ENCODE measurements at places on chromosomes 12 and 14. TPM values are rescaled to one million over a fixed set of nuclear protein-coding genes. Genes with fewer than 3 reads are reported as not detected.

Gene SERPINA5
- not detected for polyA plus RNA-seq

GRCh38 chr14:81211844-81212243 is 8.9 kb downstream of the GTF2A1 start:
- no peak overlapping the region for H3K27ac ChIP-seq
- no peak overlapping the region for H3K4me3 ChIP-seq
- no peaks in the 10 kb centered on the region for H3K27me3 ChIP-seq
- DNase-seq = peak; percentile 49

DNA sequence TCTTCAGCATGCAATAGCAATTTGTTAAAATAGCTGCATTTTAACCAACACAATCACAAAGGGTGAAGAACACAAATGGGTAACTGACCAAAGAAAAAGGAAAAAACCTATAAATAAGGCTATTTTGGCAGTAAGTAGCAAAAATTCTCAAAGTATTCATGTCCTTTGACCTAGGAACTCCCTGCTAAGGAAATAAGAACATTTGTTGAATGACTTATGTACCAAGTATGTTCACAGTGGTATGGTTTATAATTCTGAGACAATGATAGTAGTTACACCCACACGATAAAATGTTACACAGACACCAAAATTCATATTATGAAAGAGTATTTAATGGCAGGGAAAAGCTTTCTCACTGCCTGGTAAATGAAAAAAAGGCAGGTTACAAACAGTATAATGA is 16.9 kb downstream of the CCDC88C start:
- DNase-seq = no peak
- no peak overlapping the region for H3K27ac ChIP-seq
- peaks cover 11% of the 10 kb centered on the region for H3K36me3 ChIP-seq
- H3K4me3 ChIP-seq = no peak overlapping the region

- H3K4me3 ChIP-seq = no peak overlapping the region
- H3K27me3 ChIP-seq = no peaks in the 10 kb centered on the region
- DNase-seq = no peak
Measured at GRCh38 chr14:73025544-73025943, 1.4 kb downstream of the ZFYVE1 start.

DNA sequence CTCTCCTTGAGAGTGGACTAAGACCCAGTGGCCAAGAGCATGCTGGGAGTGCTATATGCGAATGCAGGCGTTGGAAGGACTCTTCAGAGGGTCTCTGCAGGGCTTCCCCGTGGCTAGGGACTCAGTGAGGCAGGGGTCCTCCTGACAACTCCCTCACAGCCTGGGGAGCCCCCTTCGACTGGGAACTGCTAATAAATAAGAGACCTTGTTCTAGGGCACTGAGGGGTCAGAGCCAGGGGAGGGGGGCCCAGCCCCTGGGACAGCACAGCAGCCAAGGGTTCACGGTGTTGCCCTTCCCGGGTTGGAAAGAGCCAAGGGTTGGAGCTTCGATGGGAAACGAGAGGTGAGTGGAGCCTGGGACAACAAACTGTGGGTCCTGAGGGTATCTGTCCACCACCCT is 6.0 kb upstream of the CPNE6 start:
- no peak overlapping the region for H3K4me3 ChIP-seq
- no peak for DNase-seq
- no peaks in the 10 kb centered on the region for H3K36me3 ChIP-seq
- H3K27ac ChIP-seq = no peak overlapping the region
- no peaks in the 10 kb centered on the region for H3K27me3 ChIP-seq

DNA sequence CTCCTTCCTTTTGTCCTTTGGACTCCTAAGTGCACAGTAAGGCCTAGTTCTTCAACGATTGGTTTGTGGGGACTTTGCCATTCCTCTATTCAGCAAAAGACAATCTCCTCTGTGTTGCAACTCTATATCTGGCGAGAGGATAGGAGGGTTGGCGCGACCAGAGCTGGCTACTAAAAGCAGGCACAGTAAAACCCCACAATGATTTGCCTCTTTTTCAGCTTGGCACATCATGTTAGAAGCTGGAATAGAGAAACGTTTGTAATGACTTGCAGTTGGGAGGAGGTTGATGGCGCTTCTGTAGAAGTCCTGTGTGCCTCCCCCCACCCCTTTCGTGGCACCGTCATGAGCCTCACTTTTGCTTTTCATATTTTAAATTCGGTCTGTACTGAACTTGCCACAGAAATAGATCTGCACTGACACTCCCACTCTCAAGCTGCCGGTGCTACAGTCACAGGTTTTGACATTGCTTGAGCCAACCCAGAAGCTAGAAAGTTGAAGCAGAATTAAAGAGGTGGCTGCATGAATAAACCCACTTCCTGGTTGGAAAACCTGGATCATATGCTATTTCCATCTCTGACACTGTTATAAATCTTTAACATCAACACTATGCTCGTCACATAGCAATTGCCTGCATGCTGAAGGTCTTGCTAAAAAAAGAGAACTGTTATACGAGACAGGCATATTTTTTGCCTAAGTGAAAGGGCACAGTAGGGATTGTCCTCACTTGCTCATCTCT is 315.3 kb upstream of the PRICKLE1 start:
- no peaks in the 10 kb centered on the region for H3K4me1 ChIP-seq
- DNase-seq = no peak
- H3K27ac ChIP-seq = no peak overlapping the region
- H3K36me3 ChIP-seq = no peaks in the 10 kb centered on the region

Gene MYO1H
- polyA plus RNA-seq = not detected

Gene SP7
- not detected for polyA plus RNA-seq

DNA sequence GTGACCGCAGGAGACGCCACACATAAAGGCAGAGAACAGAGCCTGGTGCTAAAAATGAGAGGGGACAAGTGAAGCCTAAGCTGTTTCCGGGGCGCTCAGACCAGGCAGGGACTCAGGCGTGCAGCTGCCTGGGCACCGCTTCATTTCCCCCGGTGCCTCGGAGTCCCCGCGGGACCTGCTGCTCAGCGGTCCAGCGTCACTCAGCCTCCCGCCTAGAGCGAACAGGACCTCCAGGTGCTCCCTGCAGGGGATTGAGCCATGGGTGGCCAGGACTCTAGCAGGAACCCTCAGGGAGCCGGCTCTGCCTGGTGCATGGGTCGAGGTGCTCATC is 31.0 kb downstream of the CCDC85C start:
- DNase-seq = no peak
- H3K27ac ChIP-seq = no peak overlapping the region
- H3K4me3 ChIP-seq = no peak overlapping the region
- no peaks in the 10 kb centered on the region for H3K27me3 ChIP-seq
- H3K36me3 ChIP-seq = no peaks in the 10 kb centered on the region

DNA sequence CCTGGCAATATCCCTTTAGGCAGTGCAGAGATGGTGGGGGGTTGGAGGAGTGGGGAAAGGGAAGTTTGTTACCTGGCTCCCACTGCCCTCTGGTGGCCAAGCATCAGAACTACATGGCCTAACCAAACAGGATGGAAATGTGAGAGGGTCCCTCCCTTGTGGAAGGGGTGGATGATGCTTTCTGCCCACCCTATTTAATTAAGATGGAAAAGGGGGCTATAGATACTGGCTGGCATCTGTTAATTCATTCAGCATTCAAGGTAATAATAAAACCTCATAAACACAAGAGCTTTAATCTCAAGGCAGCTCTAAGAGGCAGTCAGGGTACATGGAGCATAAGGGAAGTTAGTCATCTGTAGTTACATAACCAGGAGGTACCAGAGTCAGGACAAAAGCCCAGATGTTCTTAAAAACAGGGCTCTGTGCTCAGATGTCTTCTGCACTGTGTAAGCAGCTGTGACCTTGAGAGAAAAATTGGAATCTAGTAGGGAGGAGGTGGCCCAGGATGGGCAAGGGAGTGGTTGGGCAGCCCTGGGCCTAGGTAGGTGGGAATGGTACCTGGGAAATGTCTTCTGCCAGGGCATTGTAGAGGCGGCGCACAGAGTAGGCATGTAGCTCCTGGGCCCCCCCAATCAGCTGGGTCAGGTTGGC is 4.6 kb downstream of the AP1G2 start:
- DNase-seq = no peak
- H3K27ac ChIP-seq = peak overlapping the region; percentile 34
- no peaks in the 10 kb centered on the region for H3K27me3 ChIP-seq
- no peak overlapping the region for H3K4me3 ChIP-seq
- peaks cover 26% of the 10 kb centered on the region for H3K4me1 ChIP-seq

- H3K27ac ChIP-seq = no peak overlapping the region
- no peak overlapping the region for H3K4me3 ChIP-seq
- DNase-seq = no peak
- H3K36me3 ChIP-seq = peaks cover 79% of the 10 kb centered on the region
Measured at GRCh38 chr12:50984586-50985298, 32.4 kb downstream of the HIGD1C start.

- H3K4me1 ChIP-seq = peaks cover 16% of the 10 kb centered on the region
- DNase-seq = peak; percentile 17
- H3K27me3 ChIP-seq = no peaks in the 10 kb centered on the region
- H3K4me3 ChIP-seq = no peak overlapping the region
Measured at GRCh38 chr14:88179716-88180115, 143.4 kb downstream of the KCNK10 start.

GRCh38 chr14:35299708-35300107 is 7.5 kb downstream of the PSMA6 start:
- H3K27me3 ChIP-seq = no peaks in the 10 kb centered on the region
- no peak for DNase-seq
- peaks cover 74% of the 10 kb centered on the region for H3K4me1 ChIP-seq
- H3K4me3 ChIP-seq = no peak overlapping the region

GRCh38 chr14:86430853-86431252 is 900.9 kb downstream of the FLRT2 start:
- H3K4me3 ChIP-seq = no peak overlapping the region
- H3K36me3 ChIP-seq = no peaks in the 10 kb centered on the region
- H3K27ac ChIP-seq = no peak overlapping the region
- no peaks in the 10 kb centered on the region for H3K4me1 ChIP-seq

DNA sequence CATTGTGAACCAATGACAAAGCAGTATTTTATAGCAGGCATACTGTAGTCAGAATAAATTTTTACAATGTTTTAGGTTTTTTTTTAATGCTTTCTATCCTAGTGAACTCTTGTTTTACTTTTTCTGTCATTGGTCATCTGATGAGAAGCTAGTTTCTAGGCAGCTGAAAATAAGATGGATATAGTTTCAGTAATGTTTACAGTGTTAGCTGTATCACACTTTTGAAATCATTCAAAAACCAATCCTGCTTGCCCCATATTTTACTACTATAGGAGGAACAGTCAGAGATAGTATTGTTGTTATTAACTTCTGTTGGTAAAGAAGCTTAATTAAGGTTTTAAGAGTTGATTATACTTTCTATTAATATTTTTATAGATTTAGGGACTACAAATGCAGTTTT is 24.5 kb downstream of the USP15 start:
- DNase-seq = no peak
- H3K27ac ChIP-seq = no peak overlapping the region
- peaks cover 4% of the 10 kb centered on the region for H3K36me3 ChIP-seq
- no peak overlapping the region for H3K4me3 ChIP-seq
- peaks cover 10% of the 10 kb centered on the region for H3K4me1 ChIP-seq

Gene TCL1B
- polyA plus RNA-seq = not detected

Gene SERPINA12
- not detected for polyA plus RNA-seq

DNA sequence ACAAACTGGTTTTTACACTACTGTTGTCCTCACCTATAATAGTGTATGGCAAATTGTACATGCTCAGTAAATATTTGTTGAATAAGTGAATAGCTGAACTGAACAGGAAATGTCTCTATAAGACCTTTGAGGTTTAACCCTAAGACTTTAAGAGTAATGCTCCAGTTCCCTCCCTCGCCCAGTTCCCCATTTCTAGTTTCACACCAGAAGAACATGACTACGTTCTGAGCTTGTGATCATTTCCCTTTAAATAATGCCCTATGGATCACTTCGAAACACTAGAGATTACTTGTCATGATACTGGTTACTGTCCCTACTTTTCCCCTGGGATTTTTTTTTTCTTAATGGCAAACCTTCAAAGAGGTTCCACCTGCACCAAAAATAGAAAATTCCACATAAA is 69.3 kb downstream of the PRKD1 start:
- H3K27ac ChIP-seq = no peak overlapping the region
- no peak overlapping the region for H3K4me3 ChIP-seq
- H3K4me1 ChIP-seq = no peaks in the 10 kb centered on the region
- no peaks in the 10 kb centered on the region for H3K36me3 ChIP-seq

Gene B3GNT4
- polyA plus RNA-seq = not detected

- no peak overlapping the region for H3K27ac ChIP-seq
- no peaks in the 10 kb centered on the region for H3K36me3 ChIP-seq
- H3K4me3 ChIP-seq = no peak overlapping the region
- DNase-seq = no peak
Measured at GRCh38 chr14:99378782-99379214, 101.9 kb downstream of the SETD3 start.

GRCh38 chr14:35215110-35215813 is 76.9 kb upstream of the PSMA6 start:
- H3K4me3 ChIP-seq = no peak overlapping the region
- H3K27ac ChIP-seq = no peak overlapping the region
- no peaks in the 10 kb centered on the region for H3K27me3 ChIP-seq
- DNase-seq = peak; percentile 23
- H3K36me3 ChIP-seq = peaks cover 20% of the 10 kb centered on the region
- no peaks in the 10 kb centered on the region for H3K4me1 ChIP-seq

Gene EP400
- 12.1 TPM for polyA plus RNA-seq

GRCh38 chr12:19893514-19893913 is 454.2 kb downstream of the AEBP2 start:
- H3K27ac ChIP-seq = no peak overlapping the region
- H3K36me3 ChIP-seq = no peaks in the 10 kb centered on the region
- no peak overlapping the region for H3K4me3 ChIP-seq
- no peak for DNase-seq
- H3K27me3 ChIP-seq = no peaks in the 10 kb centered on the region

DNA sequence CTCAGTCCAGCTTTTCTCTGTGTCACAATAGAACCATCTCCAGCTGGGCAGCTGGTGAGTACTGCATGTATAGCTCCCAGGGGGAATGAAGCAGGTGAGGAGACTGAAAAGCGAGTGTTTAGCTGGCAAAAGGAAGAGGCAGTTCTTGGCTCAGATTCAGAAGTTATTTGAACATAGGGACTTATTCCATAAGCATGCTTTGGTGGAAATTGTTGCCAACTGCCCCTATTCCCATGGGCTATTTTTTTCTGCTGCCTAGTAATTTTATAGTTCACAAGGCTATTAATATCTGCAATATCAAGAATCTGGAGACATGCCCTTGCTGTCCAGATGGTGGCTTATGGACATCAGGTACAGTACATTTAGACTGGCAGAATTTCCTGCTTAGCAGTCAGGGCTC is 1112.7 kb downstream of the LRFN5 start:
- H3K27ac ChIP-seq = no peak overlapping the region
- no peak overlapping the region for H3K4me3 ChIP-seq
- DNase-seq = no peak
- no peaks in the 10 kb centered on the region for H3K36me3 ChIP-seq
- H3K27me3 ChIP-seq = no peaks in the 10 kb centered on the region

Data from CD14-positive monocyte (primary cell).